ENCODE measurements at places on chromosomes 4 and X. TPM values are rescaled to one million over a fixed set of nuclear protein-coding genes. Genes with fewer than 3 reads are reported as not detected.

- DNase-seq = no peak
- no peaks in the 10 kb centered on the region for H3K4me1 ChIP-seq
- no peak overlapping the region for H3K4me3 ChIP-seq
These were observed 102.4 kb upstream of the PLAC1 start for GRCh38 chrX:134760650-134761049.

- H3K36me3 ChIP-seq = no peaks in the 10 kb centered on the region
- H3K27ac ChIP-seq = no peak overlapping the region
- no peaks in the 10 kb centered on the region for H3K27me3 ChIP-seq
- DNase-seq = no peak
- H3K4me3 ChIP-seq = no peak overlapping the region
These were observed 61.0 kb downstream of the REELD1 start for GRCh38 chr4:146275370-146275769.

DNA sequence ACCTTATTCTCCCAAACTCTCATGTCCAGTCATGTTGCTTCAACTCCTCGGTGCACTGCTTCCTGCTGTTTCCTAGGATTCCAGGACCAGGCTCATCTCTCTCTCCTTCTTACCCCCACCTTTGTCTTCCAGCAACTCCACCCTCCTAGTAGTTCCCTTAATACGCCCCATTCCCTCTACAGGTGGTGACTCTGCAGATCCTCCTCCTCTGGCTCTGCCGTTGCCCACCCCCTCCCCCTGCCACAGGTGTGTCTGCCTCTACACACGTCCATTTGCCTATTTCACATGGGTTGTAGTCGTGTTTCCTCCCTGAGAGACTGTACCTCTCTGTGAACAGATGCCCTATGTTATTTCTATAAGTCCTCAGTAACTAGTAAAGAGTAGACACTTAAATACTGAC lies 32.4 kb downstream of the CDS1 start:
- DNase-seq = no peak
- H3K27me3 ChIP-seq = peaks cover 5% of the 10 kb centered on the region
- no peaks in the 10 kb centered on the region for H3K36me3 ChIP-seq
- no peaks in the 10 kb centered on the region for H3K4me1 ChIP-seq
- no peak overlapping the region for H3K27ac ChIP-seq

- peaks cover 2% of the 10 kb centered on the region for H3K27me3 ChIP-seq
- DNase-seq = peak; percentile 8
- H3K27ac ChIP-seq = no peak overlapping the region
These were observed 74.2 kb downstream of the LIMCH1 start for GRCh38 chr4:41611881-41612871.

- peak; percentile 12 for DNase-seq
- H3K4me1 ChIP-seq = peaks cover 3% of the 10 kb centered on the region
- H3K27ac ChIP-seq = no peak overlapping the region
- H3K27me3 ChIP-seq = no peaks in the 10 kb centered on the region
These were observed 52.3 kb downstream of the KIAA0232 start for GRCh38 chr4:6834867-6835266.

GRCh38 chr4:84967243-84967690 lies 777 bp upstream of the WDFY3 start:
- H3K36me3 ChIP-seq = no peaks in the 10 kb centered on the region
- peaks cover 5% of the 10 kb centered on the region for H3K4me1 ChIP-seq
- H3K4me3 ChIP-seq = peak overlapping the region; percentile 73
- H3K27me3 ChIP-seq = no peaks in the 10 kb centered on the region

GRCh38 chrX:109475174-109475891 lies 6.6 kb downstream of the GUCY2F start:
- no peak overlapping the region for H3K27ac ChIP-seq
- no peak overlapping the region for H3K4me3 ChIP-seq
- no peaks in the 10 kb centered on the region for H3K4me1 ChIP-seq
- H3K27me3 ChIP-seq = peaks cover 8% of the 10 kb centered on the region
- DNase-seq = peak; percentile 34
- H3K36me3 ChIP-seq = no peaks in the 10 kb centered on the region

CHIC2 gene
- polyA plus RNA-seq = 18.8 TPM

- no peak overlapping the region for H3K27ac ChIP-seq
- peaks cover 2% of the 10 kb centered on the region for H3K27me3 ChIP-seq
- H3K36me3 ChIP-seq = no peaks in the 10 kb centered on the region
- DNase-seq = peak; percentile 7
- H3K4me1 ChIP-seq = no peaks in the 10 kb centered on the region
- H3K4me3 ChIP-seq = no peak overlapping the region
These were observed 52.8 kb downstream of the GPRIN3 start for GRCh38 chr4:89254847-89255246.

DNA sequence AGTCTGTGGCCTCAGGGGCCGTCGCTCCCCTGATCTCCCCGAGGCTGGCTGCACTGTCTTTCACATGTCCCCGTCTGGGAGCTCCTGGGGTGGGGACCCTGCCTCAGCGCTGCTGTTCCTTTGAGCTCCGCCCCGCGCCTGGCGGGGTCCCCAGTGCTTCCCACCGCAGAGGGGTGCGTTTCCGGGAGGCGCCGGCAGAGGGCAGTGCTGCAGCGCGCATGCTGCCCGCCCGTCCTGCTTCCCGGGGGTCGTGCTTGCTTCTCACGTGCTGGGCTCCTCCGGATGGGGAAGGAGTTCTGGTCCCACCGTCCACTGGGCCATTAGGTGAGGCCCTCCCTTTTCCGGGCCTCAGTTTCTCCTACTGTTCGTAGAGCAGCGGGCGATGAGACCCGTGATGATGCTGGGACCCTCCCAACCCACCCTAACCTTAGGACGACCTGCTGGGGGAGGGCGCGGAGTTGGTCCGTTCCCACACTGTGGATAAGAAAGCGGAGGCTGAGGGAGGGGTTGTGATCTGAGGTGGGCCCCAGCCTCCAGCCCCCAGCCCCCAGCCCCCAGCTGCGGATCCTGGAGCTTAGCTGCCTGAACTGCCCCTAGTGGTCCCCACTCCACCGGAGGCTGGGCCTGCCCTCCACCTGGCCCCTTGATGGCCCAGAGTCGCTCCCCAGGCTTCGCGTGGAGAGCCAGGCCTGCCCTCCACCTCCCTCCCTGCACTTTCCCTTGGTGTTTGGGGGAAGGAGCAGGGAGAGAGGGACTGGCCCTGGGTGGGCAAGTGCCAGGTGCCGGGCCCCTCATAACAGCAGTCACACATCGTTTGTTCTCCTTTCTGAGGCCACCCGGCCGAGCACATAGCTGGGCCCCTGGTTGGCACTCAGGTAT lies 15.3 kb downstream of the CPZ start:
- H3K27ac ChIP-seq = no peak overlapping the region
- H3K36me3 ChIP-seq = peaks cover 53% of the 10 kb centered on the region
- no peak for DNase-seq
- no peaks in the 10 kb centered on the region for H3K27me3 ChIP-seq
- H3K4me3 ChIP-seq = no peak overlapping the region

SEPTIN6 gene
- 16.2 TPM for polyA plus RNA-seq

DDX53 gene
- not detected for polyA plus RNA-seq

- H3K27ac ChIP-seq = no peak overlapping the region
- DNase-seq = no peak
- no peaks in the 10 kb centered on the region for H3K36me3 ChIP-seq
- H3K27me3 ChIP-seq = no peaks in the 10 kb centered on the region
- peaks cover 15% of the 10 kb centered on the region for H3K4me1 ChIP-seq
These were observed 8.6 kb downstream of the SPATA4 start for GRCh38 chr4:176186671-176187395.

PCDH18 gene
- 39.6 TPM for polyA plus RNA-seq

GRCh38 chr4:151035328-151035727 lies 20.2 kb upstream of the LRBA start:
- H3K4me1 ChIP-seq = no peaks in the 10 kb centered on the region
- no peak overlapping the region for H3K4me3 ChIP-seq

DNA sequence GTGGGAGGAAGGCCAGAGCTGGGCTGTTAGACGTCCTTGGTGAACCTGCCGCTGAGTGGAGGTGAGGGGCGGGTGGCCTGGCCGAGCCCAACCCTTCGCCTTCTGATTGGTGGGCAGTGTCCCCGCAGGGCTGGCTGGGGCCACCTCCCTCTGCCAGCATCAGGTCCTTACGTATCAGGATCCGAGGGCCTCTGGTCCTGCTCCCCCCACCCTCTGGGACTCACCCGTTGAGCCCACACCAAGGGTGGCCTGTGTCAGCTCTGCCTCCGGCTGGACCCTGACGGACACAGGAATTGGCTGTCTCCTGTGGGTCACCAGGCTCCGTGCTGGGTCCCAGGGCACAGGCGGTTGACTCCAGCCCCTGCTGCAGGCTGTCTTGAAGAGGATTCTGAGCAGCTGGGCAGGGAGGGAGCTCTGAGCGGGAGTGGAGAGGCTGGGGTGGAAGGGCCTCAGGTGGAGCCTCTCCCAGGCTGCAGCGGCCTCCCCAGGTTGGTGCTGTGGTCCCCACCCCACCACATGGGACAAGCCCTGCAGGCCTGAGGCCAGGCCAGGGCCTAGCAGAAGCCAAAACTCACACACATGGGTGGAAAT lies 58.4 kb upstream of the NKX1-1 start:
- H3K27ac ChIP-seq = no peak overlapping the region
- H3K27me3 ChIP-seq = peaks cover 50% of the 10 kb centered on the region
- peaks cover 2% of the 10 kb centered on the region for H3K4me1 ChIP-seq
- H3K4me3 ChIP-seq = no peak overlapping the region

DNA sequence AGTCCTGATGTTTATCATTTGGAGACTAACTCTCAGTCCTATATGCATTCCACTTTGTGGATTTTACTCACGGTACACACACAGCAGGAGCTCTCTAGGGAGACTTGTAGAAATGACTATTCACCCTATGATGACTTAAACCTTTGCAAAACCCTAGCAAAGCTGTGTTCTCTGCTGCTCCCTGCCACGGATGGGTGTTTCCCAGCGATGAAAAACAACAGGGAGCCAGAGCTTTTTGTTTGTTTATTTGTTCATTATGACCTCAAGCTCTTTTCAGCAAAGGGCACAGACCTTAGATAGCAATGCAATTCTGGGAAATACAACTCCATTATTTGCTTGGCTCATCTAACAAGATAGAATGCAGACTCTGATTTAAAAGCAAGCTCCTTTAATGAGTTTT lies 156.6 kb downstream of the GRIA3 start:
- H3K4me3 ChIP-seq = no peak overlapping the region
- H3K27me3 ChIP-seq = no peaks in the 10 kb centered on the region
- H3K27ac ChIP-seq = no peak overlapping the region
- DNase-seq = no peak
- H3K36me3 ChIP-seq = no peaks in the 10 kb centered on the region
- H3K4me1 ChIP-seq = no peaks in the 10 kb centered on the region

SHROOM3 gene
- polyA plus RNA-seq = 10.8 TPM

KLB gene
- not detected for polyA plus RNA-seq

DNA sequence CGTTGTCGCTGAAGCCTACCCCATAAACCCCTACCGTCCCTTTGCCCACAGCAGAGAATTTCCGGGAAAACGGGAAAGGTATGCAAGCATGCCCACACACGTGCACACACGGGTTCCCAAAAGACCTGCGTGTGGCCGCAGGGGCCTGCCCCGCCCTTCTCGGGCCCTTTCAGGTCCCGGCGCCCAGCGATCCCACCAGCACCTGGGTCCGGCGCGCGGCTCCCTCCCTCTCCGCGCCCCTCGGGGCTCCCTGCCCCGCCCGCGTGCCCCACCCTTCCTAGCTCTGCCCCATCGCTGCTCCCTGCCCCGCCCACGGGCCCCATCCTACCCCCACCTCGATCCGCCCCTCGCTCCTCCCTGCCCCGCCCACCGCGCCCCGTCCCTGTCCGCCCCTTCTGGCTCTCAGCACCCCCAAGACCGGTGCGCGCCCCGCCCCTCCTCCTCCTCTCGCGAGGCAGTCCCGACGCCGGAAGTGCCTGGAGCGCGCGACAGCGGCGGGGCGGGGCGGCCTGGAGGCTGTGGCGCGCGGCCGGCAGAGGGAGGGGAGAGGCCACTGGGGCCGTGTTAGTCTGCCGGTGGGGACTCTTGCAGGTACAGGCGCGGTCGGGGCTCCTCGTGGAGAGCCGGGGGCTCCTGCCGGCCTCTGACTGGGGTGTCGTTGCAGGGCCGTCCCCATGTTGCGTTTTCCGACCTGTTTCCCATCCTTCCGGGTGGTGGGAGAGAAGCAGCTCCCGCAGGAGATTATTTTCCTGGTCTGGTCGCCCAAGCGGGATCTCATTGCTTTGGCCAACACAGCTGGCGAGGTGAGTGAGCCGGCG lies at the start of gene ANAPC4:
TSS of gene ANAPC4 (plus strand) at position 510 of the 818 bp plus-strand sequence. CDS start at position 675, 165 bp downstream.
- peak; percentile 82 for DNase-seq
- no peaks in the 10 kb centered on the region for H3K27me3 ChIP-seq
- peak within 1 kb of the TSS; percentile 99 for H3K4me3 ChIP-seq
- peaks cover 5% of the 10 kb centered on the region for H3K36me3 ChIP-seq

- DNase-seq = peak; percentile 95
- H3K27me3 ChIP-seq = no peaks in the 10 kb centered on the region
- no peak overlapping the region for H3K27ac ChIP-seq
- H3K36me3 ChIP-seq = no peaks in the 10 kb centered on the region
These were observed 2153.6 kb upstream of the AGA start for GRCh38 chr4:179595671-179596410.

CLDN34 gene
- 0.14 TPM for polyA plus RNA-seq

PLK4 gene
- polyA plus RNA-seq = 9.2 TPM

DNA sequence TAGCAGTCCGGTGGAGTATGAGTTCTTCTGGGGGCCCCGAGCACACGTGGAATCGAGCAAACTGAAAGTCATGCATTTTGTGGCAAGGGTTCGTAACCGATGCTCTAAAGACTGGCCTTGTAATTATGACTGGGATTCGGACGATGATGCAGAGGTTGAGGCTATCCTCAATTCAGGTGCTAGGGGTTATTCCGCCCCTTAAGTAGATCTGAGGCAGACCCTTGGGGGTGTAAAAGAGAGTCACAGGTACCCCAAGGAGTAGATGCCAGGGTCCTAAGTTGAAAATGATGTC lies 852 bp downstream of the MAGEH1 start:
- H3K4me3 ChIP-seq = peak overlapping the region; percentile 88
- no peak for DNase-seq
- no peaks in the 10 kb centered on the region for H3K27me3 ChIP-seq
- H3K4me1 ChIP-seq = no peaks in the 10 kb centered on the region

GRCh38 chr4:121062521-121062920 lies 9.8 kb downstream of the NDNF start:
- no peak overlapping the region for H3K27ac ChIP-seq
- H3K4me3 ChIP-seq = no peak overlapping the region
- peaks cover 6% of the 10 kb centered on the region for H3K27me3 ChIP-seq
- no peaks in the 10 kb centered on the region for H3K4me1 ChIP-seq

DNA sequence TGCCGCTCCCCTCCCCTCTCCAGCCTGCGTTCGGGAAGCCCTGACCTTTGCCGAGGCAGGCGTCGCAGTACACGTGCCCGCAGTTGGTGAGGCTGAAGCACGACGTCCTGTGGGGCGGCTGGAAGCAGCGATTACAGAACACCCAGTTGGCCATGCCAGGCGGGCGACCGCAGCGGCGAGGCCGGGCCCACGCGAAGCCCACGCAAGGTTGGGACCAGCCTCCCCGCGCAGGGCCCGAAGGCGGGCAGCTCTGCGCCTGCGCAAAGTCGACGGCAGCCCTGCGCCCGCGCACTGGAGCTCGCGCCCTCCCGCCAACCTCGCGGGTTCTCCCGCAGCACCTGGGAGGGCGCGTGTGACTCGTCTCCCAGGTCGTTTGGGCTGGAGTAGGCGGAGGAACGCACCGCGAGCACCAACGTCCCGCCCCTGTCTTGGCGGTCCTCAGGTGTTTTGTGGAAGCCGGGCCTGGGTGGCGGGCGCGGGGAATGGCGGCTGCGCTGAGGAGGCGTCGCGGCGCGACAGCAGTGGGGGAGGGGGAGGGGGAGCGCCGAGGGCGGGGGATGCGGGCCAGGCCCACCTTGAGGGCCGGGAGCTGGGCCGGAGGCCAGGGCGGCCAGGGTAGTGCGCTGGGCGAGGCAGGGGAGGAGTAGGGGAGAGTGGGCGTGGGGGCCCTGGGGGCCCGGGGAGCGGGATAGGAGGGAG lies at the start of gene RNF212:
TSS of gene RNF212 (minus strand) at position 254 of the 699 bp plus-strand sequence. CDS start at position 154, 100 bp downstream.
- H3K27ac ChIP-seq = no peak within 1 kb of the TSS
- no peak for DNase-seq
- H3K4me1 ChIP-seq = no peaks in the 10 kb centered on the region
- peaks cover 50% of the 10 kb centered on the region for H3K27me3 ChIP-seq
